ENCODE measurements at places on chromosomes 2 and 18. TPM values are rescaled to one million over a fixed set of nuclear protein-coding genes. Genes with fewer than 3 reads are reported as not detected.

Gene IL1B
- total RNA-seq: 0.42 TPM

Gene LYG2
- not detected for total RNA-seq

Gene TUBA3E
- not detected for total RNA-seq

Gene MPP4
- total RNA-seq: 0.08 TPM

Gene LYPD6B
- not detected for total RNA-seq

Gene UNC80
- not detected for total RNA-seq

Gene KIF3C
- total RNA-seq: 46.7 TPM

Gene SPP2
- not detected for total RNA-seq

Gene SLC5A7
- total RNA-seq: not detected

Gene TPO
- not detected for total RNA-seq

Gene EFHD1
- total RNA-seq: 1.9 TPM

Gene GAREM2
- total RNA-seq: 6.3 TPM

Gene ICA1L
- 1.5 TPM for total RNA-seq

Gene NEU2
- total RNA-seq: not detected

Gene CBLN2
- 0.06 TPM for total RNA-seq

Gene ADRA2B
- 0.08 TPM for total RNA-seq

Gene IL36B
- not detected for total RNA-seq

Gene INHBB
- total RNA-seq: 14.2 TPM

Gene NOL4
- total RNA-seq: not detected

Gene DLGAP1
- total RNA-seq: 0.09 TPM

Gene SLC66A2
- 17.5 TPM for total RNA-seq

Gene LRRTM4
- not detected for total RNA-seq

Gene HAAO
- not detected for total RNA-seq

Gene DSC3
- 1.8 TPM for total RNA-seq

Gene RGPD6
- total RNA-seq: 12.1 TPM

Gene SPHKAP
- total RNA-seq: not detected

Gene REG3G
- total RNA-seq: not detected

Gene ILKAP
- total RNA-seq: 44.2 TPM

Gene ITPRID2
- total RNA-seq: 83.5 TPM

Gene SANBR
- total RNA-seq: 15.5 TPM

Gene GORASP2
- 86.3 TPM for total RNA-seq

Gene GAL3ST2
- total RNA-seq: not detected

Gene C2orf92
- total RNA-seq: 0.81 TPM

Gene ANKRD53
- 0.07 TPM for total RNA-seq

Gene IKZF2
- 0.24 TPM for total RNA-seq

Gene STK25
- 119 TPM for total RNA-seq

Gene CD302
- total RNA-seq: 2.8 TPM

Gene TWIST2
- 19.4 TPM for total RNA-seq

Gene CHST9
- total RNA-seq: not detected

Gene ZEB2
- total RNA-seq: 6.2 TPM

Gene COL3A1
- total RNA-seq: 0.25 TPM

Gene VWA3B
- not detected for total RNA-seq

Gene ARHGEF33
- 0.13 TPM for total RNA-seq

Gene AQP12B
- not detected for total RNA-seq

Gene ST6GAL2
- 19.0 TPM for total RNA-seq

Gene RGPD3
- 0.13 TPM for total RNA-seq

Gene CD8B2
- total RNA-seq: not detected

Gene CCDC85A
- total RNA-seq: 0.11 TPM

Measured in A549 treated with DMSO at 1 μM for 4 hours (cell line).